ENCODE measurements at places on chromosomes 12 and 14.
A peak's percentile ranks its signal among the peaks of the same experiment; 100 is the strongest.

GRCh38 chr14:92958373-92959188, 35.6 kb downstream of the CHGA start:
- no peak for DNase-seq

GRCh38 chr12:69150083-69150795, 89.1 kb upstream of the CPSF6 start:
- no peak for DNase-seq

- DNase-seq: no peak
Observed at GRCh38 chr14:91331721-91332120, 85.9 kb downstream of the CCDC88C start.

- DNase-seq: no peak
Observed at GRCh38 chr14:101495827-101496775, 65.2 kb upstream of the DIO3 start.

- no peak for DNase-seq
Observed at GRCh38 chr14:61380984-61381383, 59.6 kb downstream of the PRKCH start.

- no peak for DNase-seq
Observed at GRCh38 chr14:99202516-99202915, 69.5 kb downstream of the BCL11B start.

- DNase-seq: no peak
Observed at GRCh38 chr14:81400852-81401251, 728 bp upstream of the STON2 start.

DNA sequence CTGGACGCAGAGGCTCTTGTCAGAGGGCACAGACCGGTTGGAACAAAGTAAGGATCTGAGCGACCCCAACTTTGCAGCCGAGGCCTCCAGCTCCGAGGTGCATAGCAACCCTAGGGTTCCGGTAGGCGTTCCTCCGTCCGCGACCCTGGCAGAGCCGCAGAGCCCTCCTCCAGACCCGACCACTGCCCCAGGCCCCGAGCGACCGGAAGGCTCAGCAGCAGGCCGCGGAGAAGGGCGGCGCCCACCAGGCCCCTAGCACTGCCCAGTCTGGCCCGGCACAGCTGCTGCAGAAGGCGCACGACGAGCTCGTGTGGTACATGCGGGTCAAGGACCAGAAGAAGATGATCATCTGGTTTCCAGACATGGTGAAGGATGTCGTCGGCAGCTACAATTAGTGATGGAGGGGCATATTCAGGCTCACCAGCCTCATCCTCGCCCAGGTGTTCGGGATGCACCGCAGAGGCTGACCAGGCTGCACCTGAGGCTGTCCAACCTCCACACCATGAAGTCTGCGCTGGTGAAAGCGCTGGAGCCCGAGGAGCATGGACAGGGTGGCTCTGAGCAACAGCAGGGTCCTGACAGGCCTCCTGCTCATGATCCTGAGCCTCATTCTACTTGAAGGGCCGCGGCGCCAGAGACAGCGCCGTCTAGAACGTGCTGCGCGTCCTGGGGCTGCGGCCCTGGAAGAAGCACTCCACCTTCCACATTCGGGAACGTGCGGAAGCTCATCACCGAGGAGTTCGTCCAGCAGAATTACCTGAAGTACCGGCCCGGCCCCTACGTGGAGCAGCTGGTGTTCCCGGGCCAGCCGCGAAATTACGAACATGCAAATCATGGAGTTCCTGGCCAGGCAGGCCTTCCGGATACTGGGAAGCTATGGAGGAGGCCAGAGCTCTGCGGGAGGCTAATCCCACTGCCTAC, 24.5 kb downstream of the CAPS2 start:
- DNase-seq: no peak

GRCh38 chr12:8696442-8697090, 1.2 kb upstream of the RIMKLB start:
- DNase-seq: no peak

- DNase-seq: no peak
Observed at GRCh38 chr12:112577473-112578329, 159.0 kb downstream of the PTPN11 start.

- no peak for DNase-seq
Observed at GRCh38 chr14:55936691-55937090, 181.5 kb upstream of the PELI2 start.

- DNase-seq: no peak
Observed at GRCh38 chr14:67068251-67068650, 121.0 kb upstream of the GARIN2 start.

- no peak for DNase-seq
Observed at GRCh38 chr12:50222275-50222783, 55.2 kb upstream of the CERS5 start.

DNA sequence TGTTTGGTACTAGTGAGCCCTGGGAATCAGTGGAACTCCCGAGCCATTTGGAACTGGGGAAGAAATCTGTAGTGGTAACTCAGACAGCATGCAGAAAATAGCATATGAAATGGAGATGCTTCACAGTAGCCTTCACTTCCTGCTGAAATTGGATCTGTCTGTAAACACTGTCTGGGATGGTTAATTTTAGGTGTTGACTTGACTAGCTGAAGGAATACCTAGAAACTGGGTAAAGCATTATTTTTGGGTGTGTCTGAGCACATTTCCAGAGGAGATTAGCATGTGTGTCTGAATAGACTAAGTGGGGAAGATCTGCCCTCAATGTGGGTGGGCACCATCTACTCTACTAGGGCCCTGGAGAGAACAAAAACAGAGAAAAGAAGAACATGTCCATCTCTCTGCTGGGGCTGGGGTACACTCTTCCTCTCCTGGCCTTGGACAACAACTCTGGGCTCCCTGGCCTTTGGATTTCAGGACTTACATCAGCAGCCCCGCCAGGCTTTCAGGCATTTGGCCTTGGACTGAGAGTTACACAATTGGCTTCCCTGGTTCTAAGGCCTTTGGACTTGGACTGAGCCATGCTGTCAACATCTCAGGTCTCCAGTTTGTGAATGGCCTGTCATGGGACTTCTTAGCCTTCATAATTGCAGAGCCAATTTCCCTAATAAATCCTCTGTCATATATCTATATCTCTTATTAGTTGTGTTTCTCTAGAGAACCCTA, 14.0 kb upstream of the CRADD start:
- no peak for DNase-seq

DNA sequence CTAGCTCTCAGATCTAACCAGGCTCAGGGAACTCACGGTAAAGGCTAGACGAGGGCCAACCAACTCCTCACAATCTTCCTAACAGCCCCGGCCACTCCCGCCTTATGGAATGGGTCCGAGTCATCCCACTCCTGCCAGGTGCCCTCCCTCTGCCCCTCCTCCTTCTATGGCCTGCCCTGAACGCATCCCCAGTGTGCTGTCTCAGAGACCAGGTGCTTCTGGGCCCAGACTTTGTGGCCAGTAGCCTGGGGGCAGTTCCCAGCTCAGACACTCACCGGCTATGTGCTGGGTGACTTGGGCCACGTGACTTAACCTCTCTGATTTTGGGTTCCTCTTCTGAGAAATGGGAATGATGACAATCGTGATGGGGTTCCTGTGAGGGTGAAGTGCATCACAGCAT, 22.5 kb downstream of the PAPLN start:
- DNase-seq: no peak

- DNase-seq: no peak
Observed at GRCh38 chr12:113405694-113406093, 2.0 kb upstream of the SDS start.

GRCh38 chr14:29608861-29609260, 318.8 kb downstream of the PRKD1 start:
- no peak for DNase-seq

DNA sequence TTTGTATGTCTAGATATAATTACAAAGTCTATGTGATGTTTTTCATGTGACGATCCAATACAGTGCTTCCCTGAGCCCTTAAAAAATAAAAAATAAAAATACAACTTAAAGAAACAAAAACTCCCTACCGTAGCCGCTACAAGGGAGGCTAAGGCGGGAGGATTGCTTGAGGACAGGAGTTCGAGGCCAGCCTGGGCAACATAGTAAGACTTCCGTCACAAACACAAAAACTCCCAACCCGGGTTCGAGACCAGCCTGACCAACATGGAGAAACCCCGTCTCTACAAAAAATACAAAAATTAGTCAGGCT, 669 bp upstream of the CDKN3 start:
- no peak for DNase-seq

DNA sequence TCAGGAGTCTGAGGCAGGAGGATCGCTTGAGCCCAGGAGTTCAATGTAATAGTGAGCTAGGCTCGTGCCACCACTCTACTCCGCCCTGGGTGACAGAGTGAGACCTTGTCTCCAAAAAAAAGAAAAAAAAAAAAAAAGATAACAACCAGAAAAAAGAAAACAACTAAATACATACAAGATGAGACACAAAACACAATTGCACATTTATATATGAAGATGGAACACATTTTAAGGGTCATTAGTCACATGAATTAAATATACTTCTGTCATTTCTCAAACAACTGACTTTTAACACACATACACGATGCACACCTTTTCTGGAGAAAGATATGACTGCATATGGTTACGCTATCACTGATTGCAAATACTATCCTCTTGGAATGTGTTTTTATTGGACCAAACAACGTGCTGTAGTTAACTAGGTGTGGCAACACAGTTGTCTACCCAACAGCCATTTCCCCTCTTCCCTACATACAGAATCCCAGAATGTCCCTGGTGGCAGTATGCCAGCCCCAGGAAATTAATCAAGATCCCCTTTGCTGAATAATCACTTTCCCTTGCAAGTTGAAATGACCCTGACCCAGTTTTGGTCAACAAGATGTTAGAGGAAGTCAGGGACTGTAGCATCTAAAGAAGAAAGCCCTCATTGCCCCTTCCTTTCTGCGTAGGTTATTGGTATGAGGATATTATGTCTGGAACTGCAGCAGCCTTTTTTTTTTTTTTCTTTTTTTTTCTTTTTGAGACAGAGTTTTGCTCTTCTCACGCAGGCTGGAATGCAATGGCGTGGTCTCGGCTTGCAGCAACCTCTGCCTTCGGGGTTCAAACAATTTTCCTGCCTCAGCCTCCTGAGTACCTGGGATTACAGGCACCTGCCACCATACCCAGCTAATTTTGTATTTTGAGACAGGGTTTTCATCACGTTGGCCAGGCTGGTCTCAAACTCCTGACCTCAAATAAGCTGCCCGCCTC, 5.6 kb upstream of the MYL6B start:
- no peak for DNase-seq

DNA sequence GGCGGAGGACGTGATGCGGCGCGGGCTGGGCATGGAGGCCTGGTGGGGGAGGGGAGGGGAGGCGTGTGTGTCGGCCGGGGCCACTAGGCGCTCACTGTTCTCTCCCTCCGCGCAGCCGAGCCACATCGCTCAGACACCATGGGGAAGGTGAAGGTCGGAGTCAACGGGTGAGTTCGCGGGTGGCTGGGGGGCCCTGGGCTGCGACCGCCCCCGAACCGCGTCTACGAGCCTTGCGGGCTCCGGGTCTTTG, 303 bp downstream of the GAPDH start:
- DNase-seq: no peak

- no peak for DNase-seq
Observed at GRCh38 chr12:18939051-18939450, 190.5 kb upstream of the PLEKHA5 start.

- no peak for DNase-seq
Observed at GRCh38 chr12:80485222-80485987, 41.4 kb downstream of the PTPRQ start.

DNA sequence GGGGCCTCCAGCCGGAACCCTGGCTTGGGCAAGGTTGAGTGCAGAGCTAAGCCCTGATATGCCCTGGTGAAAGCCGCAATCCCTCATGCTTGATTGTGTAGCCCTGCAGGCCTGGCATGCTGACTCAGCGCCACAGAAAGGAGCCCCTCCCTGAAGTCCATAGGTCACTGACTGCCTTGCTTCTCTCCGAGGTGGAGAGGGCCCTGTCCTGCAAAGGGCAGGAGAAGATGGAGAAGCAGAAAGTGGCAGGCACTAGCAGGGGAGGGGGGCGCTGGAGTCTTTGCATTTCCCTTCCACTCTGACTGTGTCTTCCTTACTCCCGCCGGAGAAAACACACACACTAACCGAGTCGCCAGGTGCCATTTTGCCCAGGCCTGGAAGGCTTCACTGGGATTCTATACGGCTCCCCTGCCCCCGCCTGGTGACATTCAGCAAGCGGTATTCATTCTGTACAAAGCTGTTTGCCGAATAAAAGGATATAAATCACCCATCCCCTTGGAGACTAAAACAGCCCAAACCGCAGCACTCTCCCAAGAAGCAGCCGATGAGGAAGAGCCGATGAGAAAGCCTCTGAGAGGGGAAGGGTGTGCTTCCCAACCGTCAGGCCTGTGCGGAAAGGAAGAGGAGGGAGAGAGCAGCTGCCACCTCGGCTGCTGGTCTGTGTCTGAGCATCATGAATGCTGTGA, 69.8 kb downstream of the SLC6A12 start:
- DNase-seq: no peak

DNA sequence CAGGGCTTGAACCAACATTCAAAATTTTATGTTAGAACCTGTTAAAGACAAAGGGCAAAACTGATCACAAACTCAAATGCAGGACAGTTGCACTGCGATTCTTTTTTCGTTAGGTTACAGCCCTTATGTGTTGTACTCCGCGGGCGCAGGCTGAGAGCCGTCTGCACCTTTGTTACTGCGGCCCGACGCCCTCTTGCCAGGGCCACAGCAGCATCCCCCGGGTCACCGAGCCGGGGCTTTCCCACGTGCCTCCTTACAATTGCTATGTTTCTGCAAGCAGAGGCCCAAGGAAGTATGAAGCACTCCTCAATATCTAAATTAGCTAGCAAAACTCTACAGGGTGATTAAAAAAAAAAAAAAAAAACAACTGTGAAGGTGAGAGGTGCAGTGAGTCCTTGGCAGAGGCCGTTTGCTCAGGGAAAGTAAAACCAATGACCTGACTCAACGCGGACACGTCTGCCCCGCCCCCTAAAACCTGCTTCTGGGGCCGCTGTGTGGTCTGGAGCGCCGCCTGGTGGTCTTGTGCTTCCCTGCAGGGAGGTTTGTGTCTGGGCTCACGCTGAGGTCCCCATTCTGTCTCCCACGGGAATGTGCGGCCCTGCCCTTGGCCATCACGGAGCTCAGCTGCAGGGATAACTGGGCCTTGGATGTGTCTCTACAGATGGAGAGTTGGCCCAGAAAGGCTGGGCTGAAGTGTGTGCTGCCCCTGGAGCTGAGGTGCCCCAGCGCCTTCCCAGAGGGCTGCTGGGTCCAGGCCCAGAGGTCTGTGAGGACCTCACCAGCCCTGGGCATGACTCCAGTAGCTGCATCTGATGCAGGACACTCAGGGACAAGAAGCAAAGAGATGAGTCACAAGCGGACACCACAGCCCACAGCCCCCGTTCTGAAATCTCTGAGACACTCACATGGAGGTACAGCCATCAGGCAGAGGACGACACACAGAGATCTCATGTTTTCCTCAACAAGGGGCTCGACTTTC, 418.5 kb downstream of the TMEM121 start:
- DNase-seq: peak; percentile 61

- DNase-seq: no peak
Observed at GRCh38 chr14:52377940-52378339, 63.8 kb downstream of the PTGER2 start.

DNA sequence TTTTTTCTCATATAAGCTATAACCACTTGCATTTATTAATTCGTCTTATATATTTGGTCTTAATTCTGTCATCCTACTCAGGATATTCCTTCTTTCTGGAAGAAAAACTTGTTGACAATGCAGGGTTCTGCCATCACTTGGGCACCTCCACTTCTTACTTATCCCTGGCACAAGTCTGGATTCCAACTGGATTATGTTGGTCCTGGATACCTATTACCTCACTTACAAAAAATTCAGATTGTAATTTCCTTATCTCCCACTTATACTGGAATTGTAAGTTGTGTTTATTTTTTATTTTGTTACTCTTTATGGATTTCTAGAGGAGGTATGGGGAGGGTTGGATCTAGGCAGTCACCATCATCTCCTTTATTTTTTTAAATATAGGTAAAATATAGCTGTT, 36.7 kb downstream of the LRRIQ1 start:
- no peak for DNase-seq
